ENCODE measurements at places on chromosomes 6 and 20.

DNA sequence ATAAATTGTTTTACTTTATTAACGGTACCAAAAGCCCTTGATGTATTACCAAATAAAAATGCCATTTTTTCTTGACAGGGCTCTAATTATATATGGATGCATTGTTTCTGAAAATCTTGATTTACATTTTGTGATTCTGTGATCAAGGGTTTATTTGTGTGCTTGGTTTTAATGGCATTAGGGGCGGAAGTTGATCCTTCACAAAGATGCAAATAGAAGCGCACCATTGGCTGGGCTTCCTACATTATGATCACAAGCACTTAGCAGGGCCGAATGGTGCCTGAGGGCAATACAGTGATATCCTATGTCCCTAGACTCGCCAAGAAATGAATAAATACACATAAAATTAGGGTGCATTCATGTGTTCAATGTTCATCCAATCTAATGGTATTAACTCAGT lies 172.9 kb upstream of the UST start:
- DNase-seq, result no peak

DNA sequence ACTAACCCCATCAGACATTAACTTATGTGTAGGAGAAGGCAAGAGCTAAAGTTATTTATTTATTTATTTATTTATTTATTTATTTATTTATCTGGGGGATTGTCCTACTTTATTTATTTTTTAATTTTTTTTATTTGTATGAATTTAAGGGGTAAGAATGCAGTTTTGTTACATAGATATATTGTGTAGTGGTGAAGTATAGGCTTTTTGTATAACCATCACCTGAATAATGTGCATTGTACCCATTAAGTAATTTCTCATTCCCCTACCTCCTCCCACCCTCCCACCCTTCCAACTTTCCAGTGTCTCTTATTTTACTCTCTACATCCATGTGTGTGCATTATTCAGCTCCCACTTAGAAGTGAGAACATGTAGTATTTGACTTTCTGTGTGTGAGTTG lies 51.6 kb downstream of the SPTLC3 start:
- DNase-seq, result no peak

- DNase-seq, result no peak
Measured at GRCh38 chr20:48153523-48153922, 368.2 kb upstream of the SULF2 start.

DNA sequence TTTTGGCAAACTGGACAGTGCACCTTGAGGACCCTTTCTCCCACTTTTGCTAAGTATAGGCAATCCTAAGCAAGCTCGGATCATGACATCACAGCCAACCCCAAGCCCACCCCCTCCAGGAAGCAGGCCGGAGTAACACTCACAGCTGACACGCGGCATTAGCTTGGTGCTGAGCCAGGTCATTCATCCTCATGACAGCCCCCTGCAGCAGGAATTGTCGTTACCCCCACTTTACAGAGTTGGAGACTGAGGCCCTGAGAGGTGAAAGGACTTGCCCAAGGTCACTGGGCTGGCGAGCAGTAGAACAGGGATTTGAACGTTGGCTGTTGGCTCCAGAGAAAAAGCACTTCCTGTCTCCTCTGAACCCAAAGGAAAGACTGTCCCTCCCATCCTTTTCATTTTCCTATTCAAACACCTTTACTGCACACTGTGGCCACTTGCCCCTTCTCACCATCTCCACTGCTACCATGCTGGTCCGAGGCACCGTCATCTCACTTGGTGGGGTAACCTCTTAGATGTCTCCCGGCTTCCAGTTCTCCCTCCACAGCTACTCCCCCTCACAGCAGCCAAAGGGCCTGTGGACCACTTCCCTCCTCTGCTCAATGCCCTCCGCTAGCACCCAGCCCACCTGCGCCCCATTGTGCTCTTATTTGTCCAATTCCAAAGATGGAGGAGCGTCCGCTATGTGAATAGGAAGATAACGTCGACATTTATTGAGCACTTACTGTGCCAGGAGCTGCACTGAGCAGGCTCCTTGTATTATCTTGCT lies 84.7 kb downstream of the PREX1 start:
- no peak for DNase-seq

- no peak for DNase-seq
Measured at GRCh38 chr6:72623808-72624207, 1.9 kb downstream of the KCNQ5 start.

DNA sequence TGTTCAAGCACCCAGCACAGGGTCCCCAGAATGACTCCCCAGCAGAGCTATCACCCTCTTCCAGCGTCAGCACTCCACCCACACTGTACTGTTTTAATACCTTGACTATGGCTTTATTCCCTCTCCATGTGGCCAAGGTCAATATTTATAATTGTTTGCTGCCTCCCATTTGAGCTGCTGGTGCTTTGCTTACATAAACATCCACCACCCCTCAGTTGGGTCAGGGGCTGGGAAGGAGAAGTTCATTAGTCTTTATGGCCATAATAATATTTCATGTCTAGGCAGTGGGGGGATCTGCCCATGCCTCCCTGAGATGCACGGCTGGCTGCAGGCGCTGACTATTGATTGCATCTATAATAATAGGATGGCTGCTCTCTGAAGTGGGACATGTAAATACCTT lies 41.8 kb upstream of the SAYSD1 start:
- no peak for DNase-seq

DNA sequence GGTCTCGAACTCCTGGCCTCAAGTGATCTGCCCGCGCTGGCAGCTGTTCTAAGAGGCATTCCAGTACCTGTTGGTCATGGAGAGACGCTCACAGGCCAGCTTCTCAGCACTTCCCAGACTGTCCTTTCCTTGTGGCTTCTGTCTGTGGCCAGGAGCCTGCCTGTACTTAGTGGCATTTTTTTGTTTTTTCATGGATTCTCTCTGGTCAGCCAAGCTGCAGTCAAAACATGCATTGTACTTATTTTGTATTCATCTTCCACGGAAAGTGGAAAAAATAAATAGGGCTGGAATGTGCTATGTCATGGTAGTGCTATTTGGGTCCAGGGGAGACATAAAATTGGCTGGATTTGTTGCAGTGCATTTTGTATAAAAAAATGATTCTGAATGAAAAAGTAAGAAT lies 29.1 kb downstream of the ZDHHC14 start:
- no peak for DNase-seq

- no peak for DNase-seq
Measured at GRCh38 chr6:56659721-56660380, 17.2 kb upstream of the DST start.

- DNase-seq, result no peak
Measured at GRCh38 chr6:119122336-119122735, 43.9 kb upstream of the FAM184A start.

- DNase-seq, result no peak
Measured at GRCh38 chr6:14089224-14089623, 28.3 kb upstream of the CD83 start.

- DNase-seq, result no peak
Measured at GRCh38 chr6:157077251-157077650, 246.1 kb downstream of the TMEM242 start.

GRCh38 chr6:6661684-6662083 lies 73.2 kb downstream of the LY86 start:
- DNase-seq, result no peak

DNA sequence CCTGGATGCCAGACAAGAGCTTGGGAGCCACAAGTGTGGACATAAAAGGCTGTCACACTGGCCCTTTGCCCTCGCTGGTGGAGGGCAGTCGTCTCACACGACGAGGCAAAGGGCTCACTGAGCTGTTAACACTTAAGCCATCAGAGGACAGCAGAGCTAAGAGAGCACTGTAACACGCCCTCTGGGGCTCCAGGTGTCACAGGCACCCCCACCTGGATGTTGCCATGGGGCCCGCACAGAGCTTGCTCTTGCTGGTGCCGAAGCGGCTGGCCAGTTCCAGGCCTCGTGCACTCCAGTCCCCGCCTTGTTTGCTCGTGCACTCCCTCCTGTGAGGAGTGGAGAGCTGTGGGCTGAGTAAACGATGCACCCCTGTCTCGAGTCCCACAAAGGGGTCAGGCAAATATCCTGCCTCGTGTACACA lies 37.4 kb downstream of the SLC35D3 start:
- no peak for DNase-seq

DNA sequence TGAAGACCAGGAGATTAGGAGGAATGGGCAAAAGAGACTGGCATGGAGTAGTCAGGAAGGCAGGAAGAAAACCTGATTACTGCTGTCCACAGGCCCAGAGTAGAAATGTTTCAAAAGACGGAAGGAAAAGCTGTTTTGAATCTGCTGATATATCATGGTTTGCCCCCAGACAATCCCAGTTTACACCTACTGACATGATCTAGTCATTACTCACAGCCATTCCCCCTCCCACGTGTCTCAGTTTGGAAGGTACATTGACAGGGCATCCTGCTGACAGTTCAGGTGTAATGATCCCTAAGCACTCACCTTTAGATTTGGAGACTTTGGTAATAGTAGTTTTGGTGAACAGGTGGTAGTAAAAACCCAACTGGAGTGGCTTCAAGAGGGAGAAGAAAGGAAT lies 9.8 kb upstream of the TXNDC5 start:
- no peak for DNase-seq

DNA sequence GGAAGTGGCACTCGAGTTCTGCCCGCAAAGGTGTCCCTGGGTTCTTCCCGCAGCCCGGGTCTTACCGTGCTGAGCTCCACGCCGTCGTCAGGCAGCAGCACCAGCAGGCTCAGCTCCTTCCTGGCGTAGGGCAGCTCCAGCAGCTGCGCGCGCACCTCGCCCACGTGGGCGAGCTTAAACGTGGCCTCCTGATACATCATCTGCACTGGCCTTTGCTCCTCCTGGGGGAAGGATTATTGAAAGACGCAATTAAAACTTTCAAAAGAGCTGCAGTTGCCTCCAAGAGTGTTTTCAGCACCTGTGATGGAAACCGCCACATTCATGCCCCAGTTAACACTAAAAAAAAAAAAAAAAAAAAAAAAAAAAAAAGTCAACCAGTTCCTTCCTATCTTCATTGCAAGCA lies 11.3 kb downstream of the SERPINB9 start:
- no peak for DNase-seq

DNA sequence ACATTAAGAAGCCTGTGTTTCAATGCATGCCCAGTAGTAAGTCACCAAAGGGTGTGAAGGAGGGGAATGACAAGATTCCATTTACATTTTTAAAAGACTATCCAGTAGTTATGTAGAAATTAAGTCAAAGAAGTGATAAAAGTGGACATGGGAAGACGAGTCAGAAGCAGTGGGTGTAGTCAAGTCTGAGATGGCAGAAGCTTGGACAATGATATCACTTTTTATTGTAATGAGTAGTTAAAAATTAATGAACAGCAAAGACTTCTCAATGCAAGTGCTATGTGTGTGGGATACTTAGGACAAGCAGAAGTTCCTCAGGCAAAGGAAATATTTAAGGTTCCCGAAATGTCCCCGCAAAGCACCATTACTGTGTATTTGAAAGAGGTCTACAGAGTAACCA lies 156.0 kb downstream of the DST start:
- DNase-seq, result no peak

- no peak for DNase-seq
Measured at GRCh38 chr6:1615151-1615852, 5.6 kb downstream of the FOXC1 start.

DNA sequence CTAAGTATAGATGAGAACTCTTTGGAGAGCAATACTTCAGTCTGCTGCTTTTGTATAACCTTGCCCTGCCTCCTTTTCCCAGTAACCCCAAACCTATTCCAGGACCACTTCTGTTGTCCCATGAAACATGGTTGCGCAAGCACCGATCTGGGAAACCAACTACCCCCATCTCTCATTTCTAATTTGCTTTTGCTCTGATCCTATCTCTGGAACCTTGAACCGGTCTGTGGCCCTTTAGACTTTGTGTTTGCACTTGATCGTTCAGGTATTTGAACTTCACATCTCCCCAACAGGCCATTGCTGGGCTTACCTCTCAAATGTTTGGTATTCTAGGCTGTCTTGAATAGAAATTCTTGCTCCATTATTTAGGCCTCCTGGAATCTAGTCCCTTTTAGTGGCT lies 25.0 kb downstream of the L3MBTL3 start:
- no peak for DNase-seq

- DNase-seq, result no peak
Measured at GRCh38 chr20:49969234-49969633, 13.5 kb upstream of the SNAI1 start.

DNA sequence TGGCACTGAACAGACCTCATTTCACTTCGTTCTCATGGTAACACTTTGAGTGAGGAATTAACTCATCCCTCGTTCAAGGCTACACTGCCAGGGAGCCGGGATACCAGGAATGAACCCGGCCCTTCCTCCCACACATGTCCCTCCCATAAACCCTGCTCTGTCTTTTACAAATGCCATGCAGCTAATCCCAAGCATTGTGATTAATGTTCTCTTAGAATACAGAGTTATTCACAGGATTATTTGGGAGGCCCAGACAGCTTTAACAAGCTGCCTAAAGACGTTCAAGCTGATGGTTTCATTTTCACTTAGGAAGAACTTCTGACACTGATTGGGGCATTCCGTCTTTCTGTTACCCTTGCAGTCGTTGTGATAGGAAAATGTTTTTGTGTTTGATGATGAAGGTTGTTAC lies 42.5 kb upstream of the CD83 start:
- peak; percentile 16 for DNase-seq

DNA sequence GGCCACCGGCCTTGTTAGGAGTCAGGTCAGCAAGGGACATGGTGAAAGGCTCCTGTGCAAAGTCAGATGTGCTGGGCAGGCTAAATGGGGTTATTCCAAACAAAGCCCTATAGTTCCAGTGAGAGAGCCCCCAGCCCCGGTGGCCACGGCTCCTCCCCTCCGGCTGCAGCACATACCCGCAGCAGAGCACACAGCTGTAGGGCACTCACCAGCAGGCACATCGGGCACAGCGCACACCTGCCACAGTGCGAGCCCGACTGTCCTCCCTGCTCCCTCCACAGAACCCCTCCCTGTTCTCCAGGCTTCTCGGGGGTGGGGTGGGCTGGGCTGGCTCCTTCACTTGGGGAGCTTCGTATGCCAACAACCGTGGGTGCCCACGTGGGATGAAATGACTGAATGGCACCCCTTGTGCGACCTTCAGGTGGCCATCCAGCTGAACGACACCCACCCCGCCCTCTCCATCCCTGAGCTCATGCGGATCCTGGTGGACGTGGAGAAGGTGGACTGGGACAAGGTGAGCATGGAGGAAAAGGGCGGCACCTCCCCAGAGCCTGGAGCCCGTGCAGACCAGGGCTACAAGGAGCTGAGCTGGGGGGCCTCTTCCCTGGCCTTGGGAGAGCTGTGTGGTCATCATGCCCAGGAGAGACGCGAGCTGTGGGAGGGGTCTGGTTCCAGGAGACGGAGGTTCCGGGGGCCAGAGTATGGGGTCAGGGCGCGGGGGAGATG lies 30.9 kb downstream of the PYGB start:
- no peak for DNase-seq
